ENCODE measurements at places on chromosomes 13 and 19.

DNA sequence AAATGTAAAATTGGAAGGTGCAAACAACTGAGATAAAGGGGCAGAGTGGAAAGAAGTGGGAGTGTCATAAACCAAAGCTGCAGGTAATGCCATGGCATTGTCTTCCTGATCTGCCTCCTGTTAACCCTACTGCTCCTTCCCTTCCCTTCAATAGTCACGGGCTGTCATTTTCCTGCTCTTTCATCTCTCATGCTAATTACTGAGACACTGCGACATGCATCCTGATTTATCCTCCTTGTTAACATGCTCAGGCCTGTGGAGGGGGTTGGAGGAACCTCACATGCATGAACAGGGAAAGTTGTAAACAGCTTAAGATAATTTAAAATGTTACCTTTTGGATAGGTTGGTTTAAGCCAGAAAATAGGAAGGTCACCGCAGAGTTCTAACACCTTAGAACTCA lies 27.2 kb downstream of the CNMD start:
- DNase-seq = no peak

GRCh38 chr19:18271433-18271841 lies 2.8 kb downstream of the IQCN start:
- DNase-seq = no peak

- no peak for DNase-seq
These were observed 32.7 kb upstream of the DCLK1 start for GRCh38 chr13:36163809-36164308.

- DNase-seq = no peak
These were observed 6.2 kb downstream of the C2CD4C start for GRCh38 chr19:402786-403185.

- DNase-seq = no peak
These were observed 233.6 kb downstream of the PCDH9 start for GRCh38 chr13:66996503-66996902.

DNA sequence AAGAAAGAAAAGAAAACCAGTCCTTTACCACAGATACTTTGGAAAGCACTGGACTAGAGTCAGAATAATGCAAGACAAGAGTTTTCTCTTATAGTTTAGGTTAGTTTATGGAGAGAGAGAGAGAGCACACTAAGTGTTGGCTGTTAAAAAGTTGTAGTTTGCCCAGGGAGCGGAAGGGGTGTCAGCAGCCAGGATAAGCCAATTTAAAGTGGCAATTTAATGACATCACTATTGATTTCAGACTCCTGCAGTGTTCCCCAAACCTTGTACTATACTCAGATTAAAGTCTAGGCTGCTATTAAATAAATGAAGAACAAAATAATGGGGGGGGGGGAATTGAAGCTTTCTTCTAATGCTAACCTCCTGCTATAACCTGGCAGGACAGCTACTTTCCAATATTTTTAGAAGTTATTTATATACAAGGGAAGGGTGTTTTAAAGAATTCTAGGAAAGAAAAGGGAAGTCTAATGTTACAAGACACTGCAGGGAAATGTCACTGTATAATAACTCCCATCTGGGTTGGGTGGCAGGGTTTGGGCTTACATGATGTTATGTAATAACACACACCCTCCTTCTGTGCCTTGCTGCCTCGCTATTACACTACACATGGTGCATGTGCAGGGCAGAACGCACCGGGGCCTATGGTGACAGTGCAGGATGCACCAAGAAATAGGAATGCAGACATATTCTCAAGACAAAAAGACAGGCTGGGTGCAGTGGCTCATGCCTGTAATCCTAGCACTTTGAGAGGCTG lies 19.9 kb downstream of the TPT1 start:
- peak; percentile 92 for DNase-seq

GRCh38 chr19:335072-335471 lies 9.5 kb downstream of the MIER2 start:
- no peak for DNase-seq

DNA sequence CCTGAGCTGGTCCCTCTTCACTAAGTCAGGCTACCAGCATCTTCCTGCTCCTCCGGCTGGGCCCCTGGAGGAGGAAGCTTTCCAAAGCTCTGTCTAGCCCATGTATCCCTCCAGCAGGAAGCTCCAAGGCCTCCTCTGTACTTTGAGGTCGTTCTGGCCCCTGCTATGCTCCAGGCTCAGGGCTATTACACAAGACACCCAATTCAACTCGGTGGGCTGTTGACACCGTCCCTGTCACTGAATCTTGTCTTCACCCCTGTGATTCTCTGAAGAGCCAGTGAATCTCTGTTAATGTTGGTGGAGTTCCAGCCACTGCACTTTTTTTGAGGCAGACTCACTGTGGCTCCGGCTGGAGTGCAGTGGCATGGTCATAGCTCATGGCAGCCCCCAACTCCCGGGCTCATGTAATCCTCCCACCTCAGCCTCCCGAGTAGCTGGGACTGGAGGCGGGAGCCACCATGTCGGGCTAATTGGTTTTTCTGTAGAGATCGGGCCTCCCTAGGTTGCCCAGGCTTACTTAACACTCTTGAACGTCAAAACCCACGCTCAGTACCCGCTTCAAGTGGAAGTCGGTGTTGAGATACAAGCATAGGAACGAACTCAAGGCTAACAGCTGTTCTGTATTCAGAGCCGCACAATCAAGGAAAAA lies 512 bp upstream of the REX1BD start:
- no peak for DNase-seq
